ENCODE measurements at places on chromosomes 4 and X.

DNA sequence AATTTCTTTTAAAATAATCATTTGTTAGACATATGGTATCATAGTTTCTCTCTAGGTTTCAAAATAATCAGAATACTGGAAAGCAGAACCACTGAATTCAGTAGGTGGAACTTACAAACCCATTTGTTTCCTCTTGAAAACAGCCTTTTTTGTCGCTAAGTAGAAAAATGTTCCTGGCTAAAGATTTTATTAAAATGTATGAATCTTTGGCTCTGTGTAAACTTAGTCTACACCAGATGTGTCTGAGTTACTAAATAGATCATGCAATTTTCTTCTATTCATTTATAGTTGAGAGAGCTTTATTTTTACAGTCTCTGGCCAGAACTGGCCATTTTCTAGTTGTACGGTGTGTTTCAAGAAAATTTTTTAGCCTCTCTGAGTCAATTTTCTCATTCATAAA lies 1.0 kb downstream of the CYSLTR1 start:
- DNase-seq, result no peak

DNA sequence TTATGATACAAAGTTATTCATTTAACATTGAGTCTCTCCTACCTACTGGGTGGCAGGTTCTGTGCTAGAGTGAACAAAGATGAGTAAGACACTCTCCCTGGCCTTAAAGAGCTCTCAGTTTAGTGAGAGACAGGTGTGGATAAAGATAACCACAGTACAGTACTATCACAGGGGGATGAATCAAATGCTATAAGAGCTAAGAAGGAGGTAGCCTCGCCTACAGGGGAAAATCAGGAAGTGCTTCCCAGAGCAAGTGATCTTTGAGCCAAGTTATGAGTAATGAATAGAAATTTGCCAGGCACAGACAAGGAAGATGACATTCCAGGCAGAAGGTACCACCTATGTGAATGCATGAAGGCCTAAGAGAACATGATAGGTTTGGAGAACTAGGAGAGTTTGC lies 3.4 kb upstream of the IGBP1 start:
- no peak for DNase-seq

DNA sequence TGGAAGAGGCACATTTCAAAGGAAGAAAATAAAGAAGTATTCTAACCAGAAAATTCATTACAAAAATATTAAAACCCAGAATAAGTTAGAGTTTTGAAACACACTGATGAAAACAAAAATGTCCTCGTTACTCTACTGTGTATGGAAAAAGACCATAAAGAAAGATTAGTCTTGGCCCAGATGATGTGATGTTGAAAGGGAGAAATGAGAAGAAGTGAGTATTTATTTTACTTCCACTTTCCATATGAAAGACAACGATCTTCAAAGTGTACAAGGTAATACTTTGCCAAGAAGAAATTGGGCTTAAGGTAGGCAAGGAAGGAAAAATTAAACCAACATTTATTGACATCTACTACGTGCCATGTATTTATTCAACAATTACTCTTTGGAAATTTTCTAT lies 48.6 kb upstream of the EMCN start:
- DNase-seq, result no peak

DNA sequence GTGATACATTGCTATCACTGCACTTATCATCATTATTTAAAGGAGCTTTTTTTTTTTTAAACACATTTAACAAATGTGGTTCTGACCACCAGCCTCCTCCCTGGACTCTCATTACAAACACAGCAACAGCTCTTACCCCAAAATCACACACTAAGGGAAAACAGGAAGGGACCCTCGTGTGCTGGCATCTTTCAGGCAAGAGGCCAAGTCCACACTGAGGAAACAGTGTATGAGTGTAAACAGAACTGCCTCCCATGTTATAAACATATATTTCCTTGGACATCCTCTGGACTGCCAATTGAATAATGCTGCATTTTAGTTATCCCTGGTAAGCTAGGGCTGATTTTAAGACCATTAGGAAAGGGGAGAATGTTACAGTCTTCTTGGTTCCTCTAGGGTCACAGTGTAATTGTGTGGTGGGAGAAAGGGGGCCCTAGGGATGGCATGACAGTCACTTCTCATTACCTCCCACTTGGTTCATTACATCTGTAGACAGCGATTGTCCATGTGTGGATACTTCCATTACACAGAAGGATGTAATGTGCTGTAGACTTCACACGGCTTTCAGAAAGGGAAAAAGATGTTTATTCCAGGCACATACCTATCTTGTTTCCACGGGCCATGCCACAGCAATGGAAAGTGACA lies 244.6 kb upstream of the TET2 start:
- no peak for DNase-seq

DNA sequence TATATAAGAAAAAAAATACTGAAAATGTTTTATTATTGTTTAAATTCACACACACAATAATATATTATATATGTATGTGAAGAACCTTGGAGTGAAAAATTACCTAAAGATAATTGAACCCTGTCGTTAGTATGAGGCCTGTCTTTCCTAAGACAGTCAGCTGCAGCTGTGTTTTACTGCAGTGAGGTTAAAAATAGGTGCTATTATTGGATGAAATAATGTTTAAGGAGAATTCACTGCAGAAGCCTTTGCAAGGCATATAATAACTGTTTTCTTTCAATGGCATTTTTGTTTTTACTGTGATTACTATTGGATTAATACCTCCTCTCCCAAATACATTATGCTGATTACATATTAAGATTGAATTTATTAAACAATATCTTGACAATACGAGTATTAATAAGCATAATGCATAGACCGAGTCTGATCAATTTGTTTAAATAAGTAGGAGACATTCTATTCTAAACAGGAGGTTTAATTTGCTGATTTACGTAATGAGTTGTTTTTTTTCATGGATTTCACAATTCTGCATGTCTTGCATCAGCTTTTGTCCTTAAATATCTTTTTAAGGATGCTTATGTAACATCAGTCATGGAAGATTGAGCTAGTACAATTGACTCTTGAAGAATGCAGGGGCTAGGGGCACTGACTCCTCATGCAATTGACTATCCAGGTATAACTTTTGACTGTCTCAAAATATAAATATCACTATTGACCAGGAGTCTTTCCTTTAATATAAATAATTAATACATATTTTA lies 1181.1 kb upstream of the PCDH7 start:
- DNase-seq, result no peak

- DNase-seq, result no peak
Observed at GRCh38 chrX:145816601-145817315, 871 bp upstream of the SLITRK2 start.

Measured in stimulated activated CD8-positive, alpha-beta memory T cell treated with anti-CD3 and anti-CD28 coated beads, Interleukin-4, amount 100 ng/mL, for 1 hour (primary cell).